ENCODE measurements at places on chromosomes 2 and 18. TPM values are rescaled to one million over a fixed set of nuclear protein-coding genes. Genes with fewer than 3 reads are reported as not detected.

The PCARE gene
- not detected for total RNA-seq

The TRPM8 gene
- total RNA-seq: not detected

The STRADB gene
- 20.7 TPM for total RNA-seq

The GMCL1 gene
- total RNA-seq: 18.5 TPM

The FAM110C gene
- total RNA-seq: 21.8 TPM

The CTAGE1 gene
- not detected for total RNA-seq

DNA sequence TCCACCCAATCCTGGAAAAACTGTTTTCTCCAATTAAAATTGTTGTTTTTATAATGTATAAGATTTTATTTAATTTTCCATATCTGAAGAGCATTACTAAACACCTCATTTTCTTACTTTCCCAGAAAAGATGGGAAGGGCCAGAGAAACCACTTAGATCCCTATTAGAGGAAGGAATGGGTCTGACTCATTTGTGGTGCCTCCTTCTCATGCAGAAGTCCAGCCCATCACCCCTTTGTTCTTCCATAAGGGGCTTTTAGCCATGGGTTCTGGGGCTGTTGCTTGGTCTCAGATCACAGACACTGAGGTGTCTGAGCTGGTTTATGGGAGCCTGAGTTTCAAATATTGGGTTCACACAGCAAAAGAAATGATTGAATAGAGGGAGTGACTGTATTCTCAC lies 152.2 kb downstream of the ESCO1 start:
- DNase-seq: no peak

DNA sequence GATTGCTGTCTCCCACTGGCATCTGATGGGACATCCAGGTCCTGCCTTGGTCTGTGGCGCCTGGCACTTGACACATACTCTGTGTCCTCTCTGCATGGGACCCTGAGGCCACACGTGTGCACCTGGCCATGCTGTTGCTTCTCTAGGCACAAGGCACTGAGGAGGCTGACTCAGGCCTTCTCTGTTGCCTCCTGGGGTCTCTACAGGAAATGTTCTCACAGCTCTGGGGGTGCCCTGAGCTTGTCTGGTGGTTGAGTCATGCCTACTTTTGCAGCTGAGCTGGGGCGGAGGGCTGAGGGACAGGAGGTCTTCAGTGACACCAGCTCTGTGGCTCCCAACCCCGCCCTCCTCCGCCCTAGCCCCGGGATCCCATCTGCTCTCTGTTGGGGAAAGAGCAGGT lies 207.0 kb upstream of the HS6ST1 start:
- DNase-seq: no peak

- no peak for DNase-seq
Measured at GRCh38 chr18:3217948-3218647, 1.7 kb downstream of the MYOM1 start.

DNA sequence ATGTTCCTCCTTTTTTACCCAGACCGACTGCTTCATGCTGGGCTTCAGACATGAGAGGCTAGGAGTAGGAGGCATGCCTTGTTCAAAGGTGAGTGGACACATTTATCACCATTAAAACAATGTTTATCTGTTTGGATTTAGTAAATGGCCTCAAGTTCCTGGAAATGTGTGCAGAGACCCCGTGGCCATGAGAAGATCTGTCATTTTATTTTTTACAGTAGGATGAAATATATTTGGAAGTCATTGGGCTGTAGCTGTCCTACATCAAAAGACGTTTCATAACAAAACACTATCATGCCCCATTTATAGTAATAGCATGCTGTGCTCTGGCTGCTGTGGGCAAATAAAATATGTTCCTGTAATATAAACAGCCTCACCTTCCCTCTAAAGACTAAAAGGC lies 403.9 kb upstream of the TNP1 start:
- no peak for DNase-seq

GRCh38 chr2:88481691-88482336 lies 29.3 kb upstream of the FOXI3 start:
- no peak for DNase-seq

DNA sequence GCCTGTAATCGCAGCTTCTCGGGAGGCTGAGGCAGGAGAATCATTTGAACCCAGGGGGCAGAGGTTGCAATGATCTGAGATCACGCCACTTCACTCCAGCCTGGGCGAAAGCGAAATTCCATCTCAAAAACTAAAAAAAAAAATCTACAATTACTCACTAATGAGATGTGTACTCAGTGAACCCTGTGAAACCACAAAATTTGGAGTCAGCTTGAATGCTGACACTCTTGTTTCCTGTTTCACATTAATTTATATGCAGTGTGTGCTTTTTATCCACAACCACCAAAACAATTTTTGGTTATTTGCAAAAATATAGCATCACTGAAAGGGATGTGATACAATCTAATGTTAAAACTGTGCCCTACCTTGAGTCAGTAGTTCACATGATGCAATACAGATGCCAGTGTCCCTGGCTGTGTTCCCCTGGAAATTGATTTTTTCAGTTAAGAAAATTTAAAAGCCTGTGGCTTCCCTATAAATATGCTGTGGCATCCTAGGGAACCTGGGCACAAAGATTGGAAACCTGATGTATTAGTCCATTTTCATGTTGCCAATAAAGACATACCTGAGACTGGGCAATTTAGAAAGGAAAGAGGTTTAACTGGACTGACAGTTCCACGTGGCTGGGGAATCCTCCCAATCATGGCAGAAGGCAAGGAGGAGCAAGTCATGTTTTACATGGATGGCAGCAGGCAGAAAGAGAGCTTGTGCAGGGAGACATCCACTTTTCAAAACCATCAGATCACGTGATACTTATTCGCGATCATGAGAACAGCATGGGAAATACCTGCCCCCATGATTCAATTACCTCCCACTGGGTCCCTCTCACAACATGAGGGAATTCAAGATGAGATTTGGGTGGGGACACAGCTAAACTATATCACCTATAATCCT lies 337.5 kb upstream of the NT5C1B start:
- no peak for DNase-seq

DNA sequence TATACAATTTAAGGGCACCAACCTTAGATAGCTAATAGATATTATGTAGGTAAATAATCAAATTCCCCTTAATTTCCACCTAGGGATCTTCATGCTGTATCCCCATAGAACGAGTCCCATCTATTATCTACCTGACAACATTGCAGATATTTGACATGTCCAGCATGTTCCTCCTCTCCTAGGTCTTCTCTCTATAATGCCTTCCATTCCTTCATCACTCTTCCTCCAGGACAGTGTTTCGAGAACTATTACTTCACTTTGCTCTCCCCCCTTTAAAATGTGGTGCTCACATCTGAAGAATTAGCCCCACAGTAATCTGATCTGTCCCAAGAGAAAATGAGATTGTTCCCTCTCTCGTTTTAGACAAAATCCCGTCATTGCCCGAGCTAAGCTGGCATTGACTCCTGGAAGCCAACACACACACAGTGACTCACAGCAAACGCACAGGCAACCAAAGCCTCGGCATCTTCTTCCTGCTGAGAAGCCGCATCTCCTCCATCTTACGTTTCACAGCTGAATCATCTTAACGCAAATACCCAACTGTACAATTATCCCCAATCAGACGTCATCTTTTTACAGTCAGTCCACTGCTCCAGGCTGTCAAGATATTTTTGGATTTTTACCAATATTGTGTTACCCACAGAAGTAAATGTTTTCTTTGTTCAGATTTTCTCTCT lies 162.9 kb upstream of the AGAP1 start:
- DNase-seq: no peak

DNA sequence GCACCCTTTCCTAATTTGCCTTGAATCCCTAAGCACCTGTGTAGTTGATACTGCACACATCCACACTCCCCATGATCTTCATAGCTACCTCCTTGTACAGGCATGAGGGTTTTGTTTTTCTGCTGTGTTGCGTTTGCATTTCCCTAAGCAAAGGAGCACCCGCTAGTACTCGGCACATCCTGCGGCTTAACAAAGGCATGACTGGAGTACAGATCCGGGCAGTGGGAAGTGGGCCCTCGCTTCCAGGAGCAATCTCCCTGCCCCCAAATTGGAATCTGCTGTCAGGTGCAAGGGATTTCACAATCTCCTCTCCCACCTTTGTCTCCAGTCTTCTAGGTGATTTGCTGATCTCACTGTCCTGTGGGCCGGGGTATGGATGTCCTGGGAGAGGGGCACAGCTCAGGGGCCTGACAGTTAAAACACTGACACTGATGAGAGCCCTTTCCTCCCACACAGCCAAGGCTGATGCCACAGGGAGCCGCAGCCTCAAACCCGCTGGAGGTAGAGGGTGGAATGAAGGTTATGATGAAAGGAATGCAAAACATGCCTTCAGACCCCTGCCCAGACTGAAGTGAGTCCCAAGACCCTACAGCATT lies 98.7 kb upstream of the THOC1 start:
- no peak for DNase-seq

DNA sequence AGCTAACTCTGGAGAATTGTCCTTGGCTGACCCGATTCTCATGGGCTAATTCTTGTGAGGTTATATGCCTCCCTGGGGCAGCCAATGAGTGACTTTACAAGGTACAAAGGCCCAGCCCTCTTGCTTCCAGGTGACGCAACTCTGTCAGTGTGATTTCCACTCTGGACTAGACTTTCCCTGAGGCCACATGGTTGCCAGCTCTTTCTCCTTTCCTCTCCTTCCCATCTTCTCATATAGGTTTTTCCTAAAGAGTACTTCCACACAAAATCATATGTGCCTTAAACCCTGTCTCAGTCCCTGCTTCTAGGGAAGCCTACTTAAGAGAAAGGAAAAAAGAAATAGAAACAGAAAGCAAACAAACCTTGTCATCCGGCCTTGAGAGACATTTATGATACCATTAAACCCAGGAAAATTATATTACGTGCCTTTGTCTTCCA lies 226.2 kb upstream of the ZSWIM2 start:
- DNase-seq: no peak

- no peak for DNase-seq
Measured at GRCh38 chr2:26193578-26194231, 20.8 kb downstream of the GAREM2 start.

DNA sequence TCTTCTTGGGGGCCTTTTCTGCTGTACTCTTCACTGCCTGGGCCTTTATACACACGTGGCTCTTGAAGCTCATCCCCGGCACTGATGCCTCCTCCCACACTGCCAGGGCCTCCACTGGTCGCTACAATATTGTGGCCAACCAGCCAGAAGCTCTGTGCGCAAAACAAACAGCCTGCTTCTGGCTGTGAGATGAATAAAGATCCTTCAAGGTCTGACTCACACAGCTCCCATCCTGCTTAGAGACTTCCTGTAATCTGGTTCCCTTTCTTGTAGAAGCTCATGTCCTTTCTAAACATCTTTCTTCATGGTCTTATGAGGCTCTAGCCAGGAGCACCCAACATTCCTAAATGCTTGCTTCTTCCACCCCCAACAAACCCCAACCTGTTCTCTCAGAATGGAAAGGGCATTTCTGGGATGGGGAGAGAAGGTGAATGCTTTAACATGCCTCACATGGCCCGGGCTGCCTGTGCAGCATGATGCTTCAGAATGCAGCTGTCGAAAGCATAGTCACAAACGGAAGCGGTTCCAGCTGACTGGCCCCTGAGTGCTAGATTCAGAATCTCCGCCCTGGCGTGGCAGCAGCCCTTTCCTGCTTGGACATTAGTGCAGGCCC lies 24.6 kb downstream of the NRP2 start:
- DNase-seq: peak; percentile 78

Measured in ureter (tissue), 1 donor.